HCEC 1CT (cell line): ENCODE measurements at places on chromosomes 12 and 14.

- DNase-seq = no peak
These were observed 76.1 kb upstream of the TMEM263 start for GRCh38 chr12:106879612-106880011.

DNA sequence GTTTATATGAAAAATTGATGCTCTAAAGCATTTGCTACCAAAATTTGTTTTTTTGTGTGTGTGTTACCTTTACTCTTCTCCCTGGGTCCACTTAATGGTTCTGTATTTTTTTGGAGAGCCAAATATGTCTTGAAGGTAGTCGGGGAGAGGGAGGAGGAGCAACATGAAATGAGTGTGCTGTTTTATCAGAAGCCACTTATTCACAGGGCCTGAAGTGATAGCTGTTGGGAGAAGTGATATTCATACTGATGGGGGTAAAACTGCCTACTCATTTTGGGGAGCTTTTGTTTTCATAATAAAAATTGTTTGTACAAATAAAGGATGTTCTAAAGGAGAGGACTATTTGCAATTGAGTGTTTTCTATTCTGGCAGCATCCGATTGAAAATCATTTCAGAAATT, 29.2 kb downstream of the CRADD start:
- DNase-seq = no peak

GRCh38 chr14:20327005-20327869, 5.8 kb downstream of the CCNB1IP1 start:
- peak; percentile 67 for DNase-seq

- DNase-seq = peak; percentile 17
These were observed 64.2 kb downstream of the LLPH start for GRCh38 chr12:66066137-66066928.

GRCh38 chr12:104478396-104479122, 21.8 kb downstream of the CHST11 start:
- DNase-seq = no peak

DNA sequence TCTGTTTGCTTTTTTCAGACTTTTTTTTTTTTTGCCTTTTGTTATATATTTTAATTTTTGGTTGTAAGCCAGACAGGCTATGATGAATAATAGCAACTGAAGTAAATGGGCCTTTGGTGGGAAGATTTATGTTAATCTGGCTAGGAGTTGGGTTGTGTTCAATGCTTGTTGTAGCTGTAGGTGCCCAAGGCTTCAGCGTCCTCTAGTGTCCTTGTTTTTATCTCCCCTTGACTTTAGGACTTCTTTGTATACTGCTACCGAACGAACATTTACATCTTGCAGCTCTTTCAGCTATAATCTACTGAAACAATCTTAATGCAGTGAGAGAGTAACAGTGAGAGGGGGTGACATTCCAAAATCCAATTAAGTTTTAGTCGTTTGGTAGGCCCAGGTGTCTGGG, 848.4 kb upstream of the FBXO33 start:
- DNase-seq = no peak

GRCh38 chr12:23887055-23887835, 62.2 kb downstream of the SOX5 start:
- no peak for DNase-seq

GRCh38 chr12:88416786-88417185, 163.5 kb downstream of the KITLG start:
- DNase-seq = no peak

DNA sequence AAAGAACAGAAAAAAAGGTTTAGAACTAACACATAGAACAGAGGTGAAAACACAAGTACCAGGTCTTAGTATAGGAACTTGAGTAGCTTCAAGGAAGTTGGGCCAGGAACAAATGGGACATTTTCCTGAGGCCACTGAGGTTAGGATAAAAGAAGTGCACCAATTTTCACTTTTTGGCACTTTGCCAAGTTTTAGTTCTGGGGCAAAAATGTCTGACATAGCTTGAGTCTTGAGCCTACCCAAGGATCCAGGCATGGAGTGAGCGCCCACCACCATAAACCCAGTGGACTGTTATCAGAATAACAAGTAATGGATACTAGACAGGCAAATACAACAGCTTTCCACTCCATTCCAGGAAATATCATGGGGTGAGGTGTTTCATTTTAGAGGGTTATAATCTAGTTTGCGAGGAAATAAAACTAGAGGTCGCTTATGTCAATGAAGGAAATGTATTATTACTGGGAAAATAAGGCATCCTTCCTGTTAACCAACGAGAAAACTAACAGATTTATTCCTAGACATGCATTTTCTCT, 199.7 kb upstream of the HMGA2 start:
- no peak for DNase-seq

- DNase-seq = no peak
These were observed 153.7 kb downstream of the PRKD1 start for GRCh38 chr14:29773990-29774389.

DNA sequence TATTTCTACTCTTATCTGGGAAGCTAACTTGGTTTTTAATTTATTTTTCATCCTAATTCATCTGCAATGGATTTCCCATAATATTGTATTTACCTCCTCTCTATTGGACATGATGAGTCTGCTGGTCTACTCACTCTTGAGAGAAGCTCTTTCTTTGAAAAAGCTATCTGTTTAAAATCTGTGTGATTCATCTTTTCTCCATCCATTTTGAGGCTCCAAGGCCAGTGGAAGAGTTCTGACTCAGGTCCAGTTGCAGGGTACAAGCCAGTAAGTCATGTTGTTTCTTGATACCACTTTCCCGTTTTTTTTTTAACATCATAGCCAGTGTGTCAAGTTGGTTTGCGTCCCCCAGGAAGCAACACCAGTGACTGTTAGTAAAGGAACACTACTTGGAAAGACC, 160.3 kb upstream of the BMP4 start:
- DNase-seq = peak; percentile 53

DNA sequence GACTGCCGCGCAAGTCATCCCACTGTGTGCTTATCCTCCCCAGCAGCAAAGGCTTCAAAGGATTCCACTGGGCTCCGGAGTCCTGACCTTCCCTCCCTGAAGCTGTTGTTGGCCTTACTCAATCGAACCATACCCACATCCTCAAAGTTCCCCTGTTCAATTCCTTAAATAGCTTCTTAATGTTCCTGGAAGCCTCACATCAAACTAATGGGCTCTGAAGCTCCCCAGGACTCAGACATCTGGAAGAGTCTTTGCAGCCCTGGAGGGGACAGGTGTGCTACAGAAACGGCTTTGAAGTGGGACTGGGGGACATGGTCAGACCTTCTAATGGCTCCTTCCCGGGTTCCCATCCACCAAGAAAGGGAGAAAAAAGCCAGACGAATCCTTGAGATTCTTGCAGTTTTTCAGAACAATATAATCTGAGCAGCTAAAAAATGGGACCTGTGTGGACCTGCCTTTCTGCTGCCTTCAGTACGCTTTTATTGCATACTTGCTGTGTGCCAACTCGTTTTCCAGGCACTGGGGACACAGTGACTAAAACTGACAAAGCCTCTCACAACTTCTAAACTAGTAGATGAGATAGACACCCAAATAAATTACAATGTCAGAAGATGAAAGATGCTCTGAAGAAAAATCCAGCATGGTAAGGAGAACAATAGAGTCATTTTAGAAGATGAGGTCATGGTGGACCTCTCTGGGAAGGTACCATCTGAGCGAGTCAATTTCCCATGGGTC, 204.5 kb downstream of the MON2 start:
- no peak for DNase-seq

- no peak for DNase-seq
These were observed 45.3 kb upstream of the HECTD1 start for GRCh38 chr14:31252865-31253264.

DNA sequence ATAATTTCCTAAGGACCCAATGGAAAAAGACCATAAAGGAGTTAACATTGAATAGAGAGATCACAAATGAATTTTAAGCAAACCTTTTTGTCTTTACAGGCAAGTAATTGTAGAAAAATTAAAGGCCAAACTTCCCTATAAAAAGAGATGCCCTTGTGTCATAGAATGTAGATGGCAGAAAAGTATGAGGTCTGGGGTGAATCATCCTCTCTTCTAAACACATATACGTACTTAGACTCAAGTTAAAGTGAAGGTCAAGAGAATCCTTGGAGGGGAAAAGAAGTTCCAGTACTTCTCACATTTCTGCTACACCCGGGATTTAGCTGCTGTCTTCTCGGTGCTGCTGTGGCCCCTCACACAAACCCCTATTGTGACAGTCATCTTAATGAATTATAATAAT, 116.2 kb upstream of the ARID2 start:
- DNase-seq = peak; percentile 42

DNA sequence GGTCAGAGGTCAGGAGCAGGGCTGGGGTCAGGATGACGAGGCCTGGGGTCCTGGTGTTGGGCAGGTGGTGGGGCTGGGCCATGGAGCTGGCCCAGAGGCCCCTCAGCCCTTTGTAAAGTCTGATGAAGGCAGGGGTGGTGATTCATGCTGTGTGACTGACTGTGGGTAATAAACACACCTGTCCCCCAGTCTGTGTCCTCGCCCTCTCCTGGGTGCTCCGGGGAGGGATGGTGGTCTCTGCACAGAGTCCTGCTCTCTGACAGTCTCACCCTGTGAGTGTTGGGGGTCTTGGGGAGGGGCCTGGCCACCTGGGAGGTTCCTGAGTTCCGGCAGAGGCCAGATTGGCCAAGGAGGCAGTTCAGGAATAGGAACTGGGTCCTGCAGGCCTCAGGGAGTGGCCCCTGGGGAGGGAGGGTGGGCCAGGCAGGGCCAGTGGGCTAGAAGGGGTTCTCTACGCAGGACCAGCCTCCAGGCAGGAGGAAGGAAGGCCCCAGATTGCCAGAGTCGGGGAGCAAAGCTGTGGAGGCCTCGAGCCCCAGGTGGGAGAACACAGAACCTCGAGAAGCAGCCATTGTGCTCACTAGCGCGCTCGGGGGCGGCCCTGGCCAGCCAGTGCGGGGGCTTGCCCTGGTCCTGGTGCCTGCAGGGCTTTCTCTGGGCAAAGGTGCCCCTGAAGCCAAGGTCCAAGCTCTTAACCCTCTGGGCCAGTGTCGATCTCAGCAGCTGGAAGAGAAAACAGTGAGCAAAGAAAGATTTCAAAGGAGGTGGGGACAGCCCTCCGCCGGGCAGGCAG, 14.4 kb downstream of the ACADS start:
- no peak for DNase-seq

- peak; percentile 76 for DNase-seq
These were observed 239.8 kb upstream of the FAR2 start for GRCh38 chr12:28909291-28909690.

GRCh38 chr12:19882346-19882745, 443.1 kb downstream of the AEBP2 start:
- no peak for DNase-seq

DNA sequence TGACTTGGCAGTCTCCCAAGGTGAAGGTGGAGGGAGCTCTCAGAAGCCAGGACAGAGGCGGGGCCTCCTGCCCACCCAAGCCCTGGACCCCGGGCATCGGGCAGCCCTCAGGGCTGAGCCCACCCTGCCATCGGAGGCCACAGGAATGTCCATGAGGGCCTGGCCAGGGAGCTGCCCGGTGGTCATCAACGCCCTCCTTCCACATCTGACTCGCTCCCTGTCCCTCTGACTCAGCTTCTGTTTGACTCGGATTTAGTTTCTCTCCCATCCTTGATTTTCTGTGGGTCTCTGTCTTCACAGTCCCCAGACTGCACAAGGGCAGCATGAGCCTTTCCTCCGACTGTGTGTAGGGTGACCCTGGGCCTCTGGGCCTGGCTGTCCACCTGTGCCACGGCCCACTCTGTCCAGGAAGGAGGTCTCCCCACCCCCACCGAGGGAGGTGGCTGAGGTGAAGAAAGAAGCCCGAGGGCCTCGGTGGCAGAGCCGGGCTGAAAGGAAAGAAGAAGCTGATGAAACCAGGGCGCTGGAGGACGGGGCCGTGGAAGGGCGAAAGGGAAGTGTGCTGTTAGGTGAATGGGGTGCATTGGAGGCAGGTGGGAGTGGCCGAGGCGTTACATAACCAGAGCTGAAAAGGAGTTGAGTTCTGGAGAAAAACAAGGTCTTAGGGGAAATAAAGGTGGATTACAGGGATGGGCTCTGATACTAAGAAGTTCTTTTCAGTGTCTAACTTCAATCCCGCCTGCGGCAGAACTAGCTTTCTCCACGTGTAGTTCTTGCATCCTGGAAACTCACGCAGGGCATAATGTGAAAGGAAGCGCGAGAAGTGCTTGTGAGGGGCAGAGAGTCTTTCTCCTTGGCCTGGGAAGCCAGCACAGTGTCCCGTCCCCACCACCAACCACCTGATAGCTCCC, 16.7 kb upstream of the TMEM106C start:
- DNase-seq = no peak

GRCh38 chr14:96112032-96112431, 72.9 kb downstream of the C14orf132 start:
- DNase-seq = no peak

DNA sequence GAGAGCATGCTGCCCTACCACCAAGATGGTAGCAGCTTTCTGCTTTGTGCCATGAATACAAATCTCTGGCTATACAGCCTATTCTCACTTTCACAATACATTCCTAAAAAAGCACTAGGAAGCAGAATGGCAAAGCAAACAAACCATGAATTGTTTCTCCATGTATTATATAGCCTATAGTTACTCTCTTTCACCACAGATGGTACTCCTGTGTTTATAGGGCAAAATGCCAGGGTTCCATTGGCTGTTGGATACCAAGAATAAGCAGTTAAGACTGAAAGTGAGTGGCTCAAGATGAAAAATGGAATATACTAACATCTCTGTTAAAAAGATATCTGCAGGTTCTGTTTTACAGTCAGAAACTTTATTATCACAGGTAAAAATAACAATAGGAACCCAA, 11.1 kb downstream of the ARF3 start:
- DNase-seq = no peak

GRCh38 chr12:110733089-110733715, 9.5 kb downstream of the PPP1CC start:
- DNase-seq = peak; percentile 76

GRCh38 chr14:36579573-36580140, 2.8 kb downstream of the NKX2-8 start:
- DNase-seq = no peak

GRCh38 chr12:102479939-102480338, 424 bp downstream of the IGF1 start:
- no peak for DNase-seq

DNA sequence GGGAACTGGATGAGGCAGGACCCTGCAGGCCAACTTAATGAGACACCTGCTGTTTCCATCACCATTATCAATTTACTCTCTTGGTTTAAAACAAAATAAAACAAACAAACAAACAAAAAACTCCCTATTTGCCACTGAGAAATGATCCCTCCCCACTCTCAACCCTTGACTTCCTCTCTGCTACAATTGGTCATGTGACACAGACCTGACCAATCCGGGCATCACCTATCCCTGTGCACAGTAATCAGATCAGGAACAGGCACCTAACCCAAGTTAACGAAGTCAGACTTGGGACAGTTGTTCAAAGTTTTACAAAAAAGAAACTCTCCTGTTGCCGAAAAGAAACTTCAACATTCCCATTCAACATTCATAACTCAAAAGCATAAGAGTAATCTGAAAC, 58.4 kb downstream of the NELL2 start:
- DNase-seq = no peak

GRCh38 chr14:34043627-34044372, 92.9 kb upstream of the EGLN3 start:
- no peak for DNase-seq
